Stimulated activated CD4-positive, alpha-beta T cell treated with anti-CD3 and anti-CD28 coated beads, Interleukin-4, amount 100 ng/mL, for 24 hours (primary cell): ENCODE measurements at places on chromosomes 2 and 18.

- DNase-seq, result no peak
These were observed 85.0 kb upstream of the LYPD1 start for GRCh38 chr2:132754867-132755472.

DNA sequence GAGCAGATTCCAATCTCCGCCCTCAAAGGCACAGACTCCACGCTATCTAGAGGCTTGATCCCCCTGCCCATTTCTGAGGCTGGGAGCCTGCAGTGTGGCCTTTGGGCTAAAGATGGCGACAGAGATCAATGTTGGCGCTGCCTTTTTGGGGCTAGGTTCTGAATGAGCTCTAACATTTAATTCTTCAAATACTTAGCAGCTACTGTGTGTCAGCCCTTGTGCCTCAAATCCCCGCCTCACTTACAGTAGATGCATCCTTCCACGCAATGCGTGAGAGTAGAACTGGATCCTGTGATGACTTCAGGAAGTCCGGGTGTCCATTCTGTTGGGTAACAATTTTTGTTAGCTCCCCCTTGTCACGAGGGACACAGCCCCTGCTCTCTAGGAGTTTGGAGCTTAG lies 12.4 kb downstream of the IL1F10 start:
- peak; percentile 56 for DNase-seq

- DNase-seq, result no peak
These were observed 6.8 kb downstream of the MBD2 start for GRCh38 chr18:54217624-54218023.

- no peak for DNase-seq
These were observed 64.8 kb upstream of the RBM44 start for GRCh38 chr2:237733677-237734300.

DNA sequence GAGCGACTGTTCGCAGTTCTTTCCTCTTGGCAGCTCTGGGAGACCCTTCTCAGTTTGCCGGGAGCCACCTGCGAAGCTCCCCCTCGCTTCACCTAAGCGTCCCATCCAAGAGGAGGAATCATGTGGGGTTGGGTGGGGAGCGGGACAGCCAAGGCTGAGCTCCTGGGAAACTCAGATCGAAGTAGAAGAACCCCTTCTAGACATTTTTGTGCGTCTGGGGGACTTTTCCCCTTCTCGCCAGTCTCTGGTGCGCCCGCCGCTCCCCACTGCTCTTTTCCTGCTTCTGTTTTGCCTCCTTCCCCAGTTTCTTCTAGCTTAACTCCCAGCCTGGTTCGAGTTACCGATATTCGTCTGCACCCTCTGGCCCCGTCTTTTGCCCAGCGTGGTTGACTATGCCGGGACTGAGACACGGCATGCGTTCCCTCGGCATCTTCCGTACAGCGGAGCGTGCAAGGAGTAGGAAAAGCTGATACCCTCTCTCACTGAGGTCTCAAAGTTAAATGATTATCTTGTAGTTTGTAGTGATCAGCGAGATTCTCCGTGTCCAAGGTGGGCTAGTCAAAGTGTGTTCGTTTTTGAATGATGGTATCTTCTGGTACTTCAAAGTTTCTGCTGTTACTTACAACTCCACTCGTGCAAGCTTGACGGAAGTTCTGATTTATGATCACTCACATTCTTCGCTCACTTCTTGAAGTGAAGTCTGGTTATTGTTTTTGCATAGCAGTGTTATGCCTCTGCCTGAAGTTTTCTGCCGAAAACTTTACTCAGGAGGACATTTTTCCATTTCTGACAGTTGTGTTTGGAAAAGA lies 664 bp downstream of the CAMKMT start:
- DNase-seq, result peak; percentile 45

- DNase-seq, result no peak
These were observed 21.0 kb upstream of the SEMA4C start for GRCh38 chr2:96890726-96891385.

- DNase-seq, result no peak
These were observed 4.3 kb downstream of the ATP8B1 start for GRCh38 chr18:57798713-57799373.

DNA sequence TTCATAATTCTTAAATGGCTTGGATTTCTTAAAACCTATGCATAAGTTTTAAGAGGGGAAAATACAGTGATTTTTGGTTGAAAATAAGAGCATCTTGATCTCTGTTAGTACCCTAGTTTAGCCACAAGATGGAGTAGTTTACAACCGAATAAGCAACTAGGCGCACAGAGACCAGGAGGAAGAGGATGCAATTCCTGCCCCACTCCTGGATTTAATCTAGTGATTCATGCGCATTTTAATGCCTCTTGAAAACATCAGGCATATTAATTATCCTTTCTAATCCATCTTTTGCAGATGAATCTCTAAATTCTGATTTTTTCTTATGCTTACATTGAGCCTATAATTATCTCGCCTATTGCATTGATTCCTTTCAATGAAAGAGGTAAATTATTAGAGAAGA lies 76.7 kb downstream of the MRPS9 start:
- no peak for DNase-seq

DNA sequence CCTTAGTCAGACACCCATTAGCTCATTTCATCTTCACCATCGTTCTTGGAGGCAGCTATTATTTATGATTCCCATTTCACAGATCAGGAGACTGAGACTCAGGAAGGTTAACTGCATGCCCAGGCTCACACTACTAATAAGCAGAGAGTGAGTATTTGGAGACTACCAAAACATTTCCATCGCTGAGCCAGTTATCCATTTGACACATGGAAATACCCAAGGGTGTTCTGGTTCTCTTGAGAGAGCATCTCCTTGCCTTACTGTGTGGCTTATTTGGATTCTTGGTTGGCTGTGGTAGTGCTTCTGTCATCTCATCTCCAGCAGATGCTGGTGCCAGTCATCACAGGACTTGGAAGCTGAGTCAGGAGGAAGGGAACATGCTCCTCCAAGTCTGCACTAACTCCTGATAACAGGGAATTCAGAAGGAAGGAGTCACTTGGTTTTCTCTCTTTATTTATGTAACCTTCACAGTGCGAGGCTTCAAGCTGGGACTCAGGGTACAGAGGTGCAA lies 55.2 kb downstream of the RASGRP3 start:
- DNase-seq, result no peak

GRCh38 chr2:231604101-231604684 lies 11.5 kb downstream of the TEX44 start:
- DNase-seq, result no peak
